Smooth muscle cell of the coronary artery (primary cell): ENCODE measurements at places on chromosomes 16 and 17. TPM values are rescaled to one million over a fixed set of nuclear protein-coding genes. Genes with fewer than 3 reads are reported as not detected.

Gene TMEM114
- total RNA-seq: not detected in 2 replicates

Gene SDR42E2
- total RNA-seq: 0.08 TPM in 1 of 2 replicates, not detected in the other

Gene DNASE1L2
- total RNA-seq: 0.38 and 1.1 TPM in 2 replicates

Gene CA4
- not detected in 2 replicates for total RNA-seq

Gene TEKT5
- total RNA-seq: not detected in 2 replicates

Gene AIPL1
- total RNA-seq: not detected in 2 replicates

Gene ZNF821
- 5.3 and 5.6 TPM in 2 replicates for total RNA-seq

Gene SLC12A3
- under 0.01 TPM in 1 of 2 replicates, not detected in the other for total RNA-seq

Gene QRICH2
- 2.3 and 6.0 TPM in 2 replicates for total RNA-seq

Gene CD300LG
- not detected in 2 replicates for total RNA-seq

Gene ANKRD40CL
- total RNA-seq: not detected in 2 replicates

Gene BRIP1
- 1.1 and 3.5 TPM in 2 replicates for total RNA-seq

Gene ARRB2
- total RNA-seq: 1.7 and 3.9 TPM in 2 replicates

Gene GNGT2
- not detected in 2 replicates for total RNA-seq

Gene HSD17B2
- total RNA-seq: 0.35 TPM in 1 of 2 replicates, not detected in the other

Gene STXBP4
- 2.2 and 4.1 TPM in 2 replicates for total RNA-seq

Gene CD300H
- total RNA-seq: not detected in 2 replicates

Gene PAQR4
- total RNA-seq: 1.6 and 3.8 TPM in 2 replicates

Gene PLK1
- total RNA-seq: 1.3 and 7.0 TPM in 2 replicates

Gene HBA1
- total RNA-seq: not detected in 2 replicates

Gene SLC35G6
- total RNA-seq: not detected in 2 replicates

Gene TSPOAP1
- under 0.01 TPM in 2 replicates for total RNA-seq

Gene CRAMP1
- total RNA-seq: 4.4 and 4.8 TPM in 2 replicates

Gene WNT9B
- not detected in 2 replicates for total RNA-seq

Gene C17orf100
- under 0.01 and 0.45 TPM in 2 replicates for total RNA-seq

Gene SKAP1
- not detected in 2 replicates for total RNA-seq

Gene CCL8
- 1.2 TPM in 1 of 2 replicates, not detected in the other for total RNA-seq

Gene TEKT1
- not detected in 2 replicates for total RNA-seq

Gene TBC1D3L
- total RNA-seq: 1.9 and 2.5 TPM in 2 replicates

Gene MT1F
- total RNA-seq: 1.2 TPM in 1 of 2 replicates, not detected in the other

Gene HASPIN
- 0.23 and 1.8 TPM in 2 replicates for total RNA-seq

Gene LDHD
- total RNA-seq: 0.12 and 2.0 TPM in 2 replicates

Gene TOX3
- total RNA-seq: not detected in 2 replicates

Gene PRDM7
- not detected in 2 replicates for total RNA-seq

Gene PIMREG
- 9.3 TPM in 1 of 2 replicates, not detected in the other for total RNA-seq

Gene ACOX1
- total RNA-seq: 58.5 and 155 TPM in 2 replicates

Gene PRSS36
- 0.45 TPM in 1 of 2 replicates, not detected in the other for total RNA-seq

Gene NTN3
- 0.23 and 0.47 TPM in 2 replicates for total RNA-seq

Gene PRCD
- 0.60 and 1.6 TPM in 2 replicates for total RNA-seq

Gene GP1BA
- not detected in 2 replicates for total RNA-seq

Gene CPHXL2
- not detected in 2 replicates for total RNA-seq

Gene HSPB9
- total RNA-seq: not detected in 2 replicates

Gene CMTM2
- not detected in 2 replicates for total RNA-seq

Gene CD300E
- total RNA-seq: not detected in 2 replicates

Gene NUPR1
- total RNA-seq: 43.7 and 74.9 TPM in 2 replicates

Gene SAP30BP
- 50.4 and 52.5 TPM in 2 replicates for total RNA-seq

Gene MYL11
- total RNA-seq: not detected in 2 replicates

Gene PLA2G15
- total RNA-seq: 18.6 and 23.8 TPM in 2 replicates

Gene ITPRIPL2
- total RNA-seq: 27.0 and 27.1 TPM in 2 replicates

Gene SMPD3
- not detected in 2 replicates for total RNA-seq

Gene CES5A
- not detected in 2 replicates for total RNA-seq

Gene TNFRSF13B
- not detected in 2 replicates for total RNA-seq

Gene B9D1
- total RNA-seq: 28.0 and 58.4 TPM in 2 replicates

Gene C17orf78
- total RNA-seq: not detected in 2 replicates

Gene SBK1
- under 0.01 TPM in 1 of 2 replicates, not detected in the other for total RNA-seq

Gene CCL7
- total RNA-seq: 0.70 TPM in 1 of 2 replicates, not detected in the other

Gene CDIPT
- 65.0 and 80.7 TPM in 2 replicates for total RNA-seq
